ENCODE measurements at places on chromosomes 13 and 19.

DNA sequence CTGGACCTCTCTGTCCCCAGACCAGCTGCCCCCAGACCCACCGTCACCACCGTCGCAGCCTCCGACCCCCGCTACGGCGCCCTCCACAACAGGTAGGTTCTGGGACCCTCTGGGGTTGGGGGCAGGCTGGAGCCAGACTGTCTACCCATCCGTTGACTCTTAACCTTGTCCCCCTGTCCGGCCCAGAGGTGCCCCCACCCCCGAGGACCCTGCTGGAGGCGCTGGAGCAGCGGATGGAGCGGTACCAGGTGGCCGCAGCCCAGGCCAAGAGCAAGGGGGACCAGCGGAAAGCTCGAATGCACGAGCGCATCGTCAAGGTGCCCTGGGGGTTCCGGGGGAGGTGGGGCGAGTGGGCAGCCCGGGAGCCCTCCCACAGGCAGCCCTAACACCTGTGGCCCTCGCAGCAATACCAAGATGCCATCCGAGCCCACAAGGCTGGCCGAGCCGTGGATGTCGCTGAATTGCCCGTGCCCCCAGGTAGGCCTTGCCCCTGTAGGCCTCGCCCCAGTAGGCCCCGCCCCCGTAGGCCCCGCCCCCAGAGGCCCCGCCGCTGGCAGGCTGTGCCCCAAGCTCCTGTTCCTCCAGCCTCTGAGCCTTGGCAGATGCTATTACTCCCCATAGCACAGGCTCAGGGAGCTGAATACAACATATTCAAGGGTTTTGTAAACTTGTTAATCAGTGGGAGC is 12.9 kb downstream of the CC2D1A start:
- H3K4me3 ChIP-seq: no peak overlapping the region
- no peak overlapping the region for H3K27ac ChIP-seq
- no peak for DNase-seq
- no peaks in the 10 kb centered on the region for H3K4me1 ChIP-seq
- no peaks in the 10 kb centered on the region for H3K27me3 ChIP-seq

DNA sequence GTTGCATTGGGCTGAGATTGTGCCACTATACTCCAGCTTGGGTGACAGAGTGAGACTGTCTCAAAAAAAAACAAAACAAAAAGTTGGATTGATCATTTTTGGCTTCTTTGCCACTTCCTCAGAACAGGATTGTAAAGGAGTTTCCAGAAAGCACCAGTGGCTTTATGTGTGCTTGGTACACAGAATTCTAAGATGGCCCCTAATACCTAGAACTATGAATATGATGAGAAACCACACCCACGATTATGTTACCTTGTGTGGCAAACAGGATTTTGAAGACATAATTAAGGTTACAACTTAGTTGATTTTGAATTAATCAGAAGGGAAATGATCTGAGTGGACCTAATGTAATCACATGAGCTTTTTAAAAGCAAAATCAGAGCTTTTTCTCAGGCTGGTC is 26.5 kb downstream of the CEACAM1 start:
- H3K27me3 ChIP-seq: no peaks in the 10 kb centered on the region
- H3K36me3 ChIP-seq: no peaks in the 10 kb centered on the region
- no peak for DNase-seq
- peaks cover 6% of the 10 kb centered on the region for H3K4me1 ChIP-seq
- H3K27ac ChIP-seq: no peak overlapping the region

DNA sequence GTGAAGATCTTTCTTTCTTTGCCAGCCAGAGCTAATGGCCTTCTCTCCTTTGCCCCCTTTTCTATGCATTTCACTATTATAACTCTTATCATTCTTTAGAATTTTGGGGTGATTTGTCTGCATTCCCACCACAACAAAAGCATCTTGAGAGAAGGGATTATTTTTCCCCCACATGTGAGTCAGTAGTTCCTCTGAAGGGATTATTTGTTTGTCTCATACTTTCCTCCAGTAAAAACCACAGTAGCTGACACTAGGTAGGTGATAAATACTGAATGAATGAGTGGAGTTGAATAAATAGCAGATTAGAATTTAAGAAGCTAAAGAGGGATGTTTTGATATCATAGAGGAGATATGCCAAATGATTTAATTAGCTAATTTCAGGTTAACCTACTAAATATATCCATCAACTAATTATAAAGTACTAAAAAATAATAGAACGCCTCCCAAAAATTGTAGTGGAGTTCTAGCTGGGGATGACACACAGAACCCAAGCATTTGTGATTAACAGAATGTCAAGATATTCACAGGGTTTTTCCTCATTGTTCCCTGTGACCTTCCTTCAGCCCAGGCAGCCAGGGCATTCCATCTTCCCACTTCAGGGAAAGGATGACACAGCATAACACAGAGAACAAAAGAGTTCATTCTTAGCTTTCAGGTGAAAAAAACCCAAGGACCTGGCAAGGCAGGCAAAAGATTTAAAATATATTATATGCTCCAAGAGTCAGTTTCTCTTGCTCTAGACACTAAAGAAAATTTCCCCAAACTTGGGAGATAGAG is 3.5 kb upstream of the TBC1D4 start:
- H3K27ac ChIP-seq: no peak overlapping the region
- no peak overlapping the region for H3K4me3 ChIP-seq
- H3K27me3 ChIP-seq: no peaks in the 10 kb centered on the region
- no peaks in the 10 kb centered on the region for H3K4me1 ChIP-seq
- DNase-seq: peak; percentile 76

DNA sequence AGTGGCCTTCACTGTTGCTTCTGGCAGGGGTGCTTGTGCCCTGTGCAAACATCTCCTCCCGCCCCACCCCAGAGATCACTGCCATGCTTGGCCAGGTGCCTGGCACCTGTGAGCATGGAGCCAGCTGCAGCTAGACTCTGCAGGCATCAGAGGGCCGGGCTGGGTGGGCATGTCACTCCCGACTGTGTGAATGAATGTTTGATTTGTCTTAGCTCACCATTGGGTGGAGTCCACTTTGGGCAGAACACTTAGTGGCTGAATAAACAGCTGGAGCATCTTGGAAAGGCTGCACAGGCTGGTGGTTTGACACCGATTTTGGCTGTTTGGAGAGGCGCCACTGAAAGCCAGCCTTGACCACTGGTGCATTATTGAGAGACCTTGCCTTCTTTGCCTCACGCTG is 267.3 kb downstream of the DLEU7 start:
- H3K4me1 ChIP-seq: no peaks in the 10 kb centered on the region
- no peak for DNase-seq
- no peak overlapping the region for H3K4me3 ChIP-seq
- H3K36me3 ChIP-seq: no peaks in the 10 kb centered on the region
- H3K27ac ChIP-seq: no peak overlapping the region

DNA sequence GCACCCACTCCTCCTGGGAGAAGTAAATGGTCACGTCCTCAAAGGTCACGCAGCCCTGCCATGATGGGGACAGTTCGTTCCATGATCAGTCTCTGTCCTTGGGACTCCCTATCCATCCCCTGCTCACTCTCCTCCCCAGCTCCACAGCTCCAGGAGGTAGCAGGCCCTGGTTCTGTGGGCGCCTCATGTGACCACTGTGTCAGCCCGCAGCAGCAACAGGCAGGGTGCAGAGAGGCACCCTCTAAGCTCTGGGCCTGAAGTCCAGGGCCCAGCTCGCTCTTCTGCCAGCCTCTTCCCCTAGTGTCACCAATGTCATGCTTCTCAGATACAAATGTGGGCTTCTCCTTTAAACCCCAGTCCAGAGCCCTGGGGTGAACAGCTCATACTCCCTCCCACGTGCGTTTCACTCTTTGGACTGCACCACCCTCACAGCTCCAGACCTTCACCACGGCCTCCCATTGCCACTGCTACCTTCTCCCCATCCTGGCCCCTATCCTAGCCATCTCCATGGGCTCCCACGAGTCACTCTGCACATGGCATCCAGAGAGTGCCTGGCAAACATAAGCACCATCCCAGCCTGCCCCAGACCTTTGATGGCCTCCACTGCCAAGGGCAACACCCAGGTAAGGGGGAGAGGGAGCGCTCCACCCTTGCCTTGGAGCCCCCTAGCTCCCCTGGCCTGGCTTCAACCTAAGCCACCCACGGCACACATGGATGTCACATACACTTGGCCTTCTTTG is 2.9 kb downstream of the ZNF792 start:
- H3K4me1 ChIP-seq: peaks cover 4% of the 10 kb centered on the region
- no peak overlapping the region for H3K4me3 ChIP-seq
- no peak overlapping the region for H3K27ac ChIP-seq
- peaks cover 38% of the 10 kb centered on the region for H3K36me3 ChIP-seq
- H3K27me3 ChIP-seq: no peaks in the 10 kb centered on the region
- DNase-seq: no peak

DNA sequence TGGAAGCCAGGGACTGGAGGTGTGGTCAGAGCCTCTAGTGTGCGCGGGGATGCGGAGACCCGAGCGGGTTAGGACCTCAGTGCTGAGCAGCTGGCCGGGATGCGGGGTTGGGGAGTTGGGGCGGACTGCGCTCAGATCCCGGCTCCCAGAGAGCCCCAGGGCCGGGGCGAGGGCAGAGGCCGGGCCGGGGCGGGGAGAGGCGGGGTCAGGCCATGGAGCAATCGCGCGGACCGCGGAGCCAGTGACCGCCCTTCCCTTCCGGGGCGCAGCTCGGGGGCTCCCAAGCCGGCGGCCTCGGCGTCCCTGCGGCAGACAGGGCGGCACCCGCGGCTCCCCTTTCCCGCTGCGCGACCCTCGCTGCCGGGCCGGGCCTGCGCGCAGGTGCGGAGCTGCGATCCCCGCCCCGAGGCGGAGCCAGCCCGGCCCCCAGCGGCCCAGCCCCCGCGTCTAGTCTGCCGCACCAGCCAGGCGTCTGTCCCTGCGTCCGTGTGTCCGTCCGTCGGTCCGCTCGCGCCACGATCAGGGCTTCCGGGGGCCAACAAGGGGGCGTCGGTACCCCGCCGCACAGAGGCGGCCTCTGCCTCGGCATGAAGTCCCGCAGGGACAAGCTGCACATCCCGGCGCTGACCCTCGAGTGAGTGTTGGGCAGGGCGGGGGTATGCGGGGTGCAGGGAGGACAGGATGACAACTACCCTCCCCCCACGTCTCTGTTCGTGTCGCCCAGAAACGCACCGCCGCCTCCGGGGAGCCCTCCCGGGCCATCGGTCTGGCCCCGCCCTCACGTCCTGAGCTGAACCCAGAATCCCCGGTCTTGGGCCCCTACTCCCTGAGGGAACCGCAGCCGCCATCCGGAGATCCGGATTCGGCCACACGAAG is 12.4 kb downstream of the MAST3 start:
- no peaks in the 10 kb centered on the region for H3K27me3 ChIP-seq
- peak overlapping the region; percentile 58 for H3K4me3 ChIP-seq
- H3K4me1 ChIP-seq: no peaks in the 10 kb centered on the region
- H3K27ac ChIP-seq: no peak overlapping the region

Measured in mesendoderm (in vitro differentiated cells).